HuH-7 (cell line): ENCODE measurements at places on chromosomes 7 and 10.

GRCh38 chr7:100472854-100473499 is 6.0 kb downstream of the TSC22D4 start:
- DNase-seq = no peak

- DNase-seq = no peak
Observed at GRCh38 chr7:41205600-41205999, 497.3 kb downstream of the INHBA start.

DNA sequence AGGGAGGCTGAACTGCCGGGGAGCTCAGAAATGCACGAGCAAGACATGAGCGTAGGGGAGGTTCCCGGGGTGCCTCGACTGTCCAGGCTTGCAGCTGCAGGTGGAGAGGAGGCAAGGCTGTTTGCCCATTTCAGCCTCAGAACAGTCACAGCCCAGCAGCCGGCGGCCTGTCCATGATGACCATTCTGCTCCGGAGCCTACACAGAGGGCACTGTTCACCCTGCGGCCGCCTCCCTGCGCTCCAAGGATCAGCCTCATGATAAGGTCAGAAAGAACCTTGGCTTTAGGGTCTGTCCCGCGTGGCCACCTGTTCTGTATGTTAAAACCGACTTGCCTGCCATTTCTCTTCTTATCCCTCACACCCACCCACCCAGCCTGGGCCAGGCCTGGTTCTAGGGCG is 21.9 kb upstream of the CFAP46 start:
- no peak for DNase-seq

- DNase-seq = no peak
Observed at GRCh38 chr10:12808014-12808613, 193.4 kb downstream of the CCDC3 start.

DNA sequence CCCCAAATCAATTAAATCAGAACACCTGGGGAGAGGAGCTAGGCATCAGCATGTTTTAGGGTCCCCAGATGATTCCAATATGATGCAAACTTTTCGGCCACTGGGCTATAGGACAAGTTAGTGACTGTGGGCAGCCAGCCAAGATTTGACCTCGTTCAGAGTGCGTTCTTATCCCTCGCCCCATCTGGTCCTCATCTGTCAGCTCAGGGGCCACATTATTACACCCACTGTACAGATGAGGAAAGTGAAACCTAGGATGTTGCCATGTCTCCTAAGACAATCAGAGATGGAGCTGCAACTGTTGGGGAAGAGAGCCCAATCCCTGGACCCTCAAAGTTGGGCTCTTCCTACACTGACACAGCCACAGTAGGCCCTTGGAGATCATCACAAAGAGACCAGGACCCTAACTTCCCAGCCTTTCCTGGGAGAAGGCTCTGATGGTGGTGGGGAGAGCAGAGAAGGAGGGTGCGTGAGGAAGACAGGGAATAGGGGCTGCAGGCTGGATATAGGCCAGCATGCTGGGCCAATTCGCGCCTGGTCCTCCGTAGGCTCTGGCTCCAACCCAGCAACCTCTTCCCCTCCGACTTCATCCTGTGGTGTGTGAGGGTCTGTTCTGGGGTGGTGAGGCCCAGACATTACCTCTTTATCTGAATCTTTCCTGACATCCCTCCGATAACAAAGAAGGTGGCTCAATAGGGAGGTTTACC is 109.4 kb upstream of the ZMIZ1 start:
- no peak for DNase-seq

- no peak for DNase-seq
Observed at GRCh38 chr10:85532773-85533172, 833.8 kb downstream of the GRID1 start.

GRCh38 chr10:132149917-132150316 is 36.8 kb upstream of the DPYSL4 start:
- no peak for DNase-seq

- DNase-seq = no peak
Observed at GRCh38 chr7:84975586-84976185, 211.2 kb downstream of the SEMA3D start.

DNA sequence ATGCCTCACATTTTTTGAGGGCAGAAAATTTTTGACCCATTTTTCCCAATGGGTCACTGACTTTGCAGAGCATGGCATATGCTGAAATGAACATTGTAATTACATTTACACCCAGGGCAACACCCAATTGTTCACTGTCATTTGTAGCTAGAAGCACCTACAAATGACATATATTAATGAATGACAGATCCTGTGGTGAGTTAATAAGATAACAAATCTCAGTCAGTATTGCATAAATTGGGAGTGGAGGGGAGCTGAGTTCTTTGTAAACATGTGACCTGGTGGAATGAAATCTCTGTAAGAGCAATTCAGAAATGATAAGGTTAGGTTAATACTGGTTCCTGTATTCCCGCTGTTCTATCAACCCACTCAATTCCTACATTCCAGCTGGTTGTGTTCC is 255.1 kb upstream of the LRRN3 start:
- DNase-seq = no peak

GRCh38 chr10:31630861-31631567 is 297.6 kb downstream of the ARHGAP12 start:
- DNase-seq = no peak

DNA sequence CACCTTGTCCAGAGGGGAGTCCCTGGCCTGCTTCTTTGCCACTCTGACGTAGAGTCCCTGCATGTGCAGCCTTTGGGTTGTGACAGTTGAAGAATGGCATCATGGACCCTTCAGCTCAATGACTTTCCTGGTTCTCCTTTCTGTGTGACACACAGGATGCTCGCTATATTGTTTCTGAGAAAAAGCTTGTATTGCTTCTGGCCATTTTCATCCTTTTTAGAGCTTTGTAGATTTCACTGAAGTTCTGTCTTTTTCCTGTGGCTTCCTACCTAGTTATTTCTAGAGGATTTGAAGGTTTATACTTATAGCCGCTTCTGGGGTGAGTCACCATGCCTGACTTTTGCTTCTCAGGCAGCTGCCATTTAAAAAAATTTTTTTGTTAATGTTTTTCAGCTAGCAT is 27.0 kb downstream of the SND1 start:
- no peak for DNase-seq

GRCh38 chr10:114173921-114174694 is at the start of gene CCDC186:
Gene CCDC186, minus strand, starts transcription at chr10:114174203. Its CDS starts 10,935 bp downstream, at chr10:114163268.
- peak; percentile 94 for DNase-seq

- no peak for DNase-seq
Observed at GRCh38 chr7:132723506-132724081, 147.3 kb upstream of the PLXNA4 start.

GRCh38 chr7:154647625-154648024 is 355.3 kb downstream of the PAXIP1 start:
- no peak for DNase-seq

GRCh38 chr7:158246960-158247673 is 340.5 kb downstream of the PTPRN2 start:
- DNase-seq = no peak

- no peak for DNase-seq
Observed at GRCh38 chr7:79927116-79927515, 207.5 kb upstream of the GNAI1 start.

DNA sequence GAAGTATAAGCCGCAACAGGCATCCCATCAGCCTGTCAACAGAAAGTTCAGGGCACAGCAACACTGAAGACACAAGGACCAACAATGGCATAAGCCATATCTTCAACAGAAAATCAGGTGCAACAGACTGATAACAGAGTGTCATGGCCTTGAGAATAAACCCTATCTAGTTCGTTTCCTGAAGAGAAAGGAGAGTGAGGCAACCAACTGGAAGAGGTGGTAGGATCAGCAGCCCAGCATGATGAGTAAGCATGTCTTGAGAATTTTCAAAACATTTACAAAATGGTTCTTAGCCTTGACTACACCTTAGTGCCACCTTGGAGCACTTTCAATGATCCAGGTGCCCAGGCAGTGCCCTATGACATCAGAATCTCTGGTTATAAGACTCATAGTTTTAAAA is 290.2 kb upstream of the SEMA3C start:
- DNase-seq = no peak

GRCh38 chr7:120865191-120865981 is 7.4 kb upstream of the TSPAN12 start:
- no peak for DNase-seq

DNA sequence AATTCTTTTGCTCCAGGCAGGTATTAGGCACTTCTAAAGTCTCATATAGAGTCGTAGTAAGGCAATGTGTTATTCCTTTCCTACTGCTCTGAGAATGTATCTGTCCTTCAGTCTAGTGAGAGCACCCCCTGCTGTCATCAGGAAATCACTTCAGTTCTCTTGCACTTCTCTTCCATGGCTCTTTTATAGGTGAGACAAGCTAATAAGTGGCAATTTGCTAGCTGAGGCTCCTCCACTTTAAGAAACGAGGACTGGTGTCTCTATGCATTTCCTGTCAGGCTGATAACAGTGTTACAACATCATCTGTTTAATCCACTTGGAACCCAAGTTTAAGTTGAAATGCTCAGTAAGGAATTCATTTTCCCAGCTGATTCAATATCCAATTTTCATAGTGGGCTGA is 350.6 kb downstream of the TFEC start:
- DNase-seq = peak; percentile 8

GRCh38 chr10:35913628-35914027 is 271.5 kb upstream of the FZD8 start:
- DNase-seq = no peak

GRCh38 chr7:149495785-149496641 is 1.6 kb downstream of the ZNF746 start:
- DNase-seq = no peak

DNA sequence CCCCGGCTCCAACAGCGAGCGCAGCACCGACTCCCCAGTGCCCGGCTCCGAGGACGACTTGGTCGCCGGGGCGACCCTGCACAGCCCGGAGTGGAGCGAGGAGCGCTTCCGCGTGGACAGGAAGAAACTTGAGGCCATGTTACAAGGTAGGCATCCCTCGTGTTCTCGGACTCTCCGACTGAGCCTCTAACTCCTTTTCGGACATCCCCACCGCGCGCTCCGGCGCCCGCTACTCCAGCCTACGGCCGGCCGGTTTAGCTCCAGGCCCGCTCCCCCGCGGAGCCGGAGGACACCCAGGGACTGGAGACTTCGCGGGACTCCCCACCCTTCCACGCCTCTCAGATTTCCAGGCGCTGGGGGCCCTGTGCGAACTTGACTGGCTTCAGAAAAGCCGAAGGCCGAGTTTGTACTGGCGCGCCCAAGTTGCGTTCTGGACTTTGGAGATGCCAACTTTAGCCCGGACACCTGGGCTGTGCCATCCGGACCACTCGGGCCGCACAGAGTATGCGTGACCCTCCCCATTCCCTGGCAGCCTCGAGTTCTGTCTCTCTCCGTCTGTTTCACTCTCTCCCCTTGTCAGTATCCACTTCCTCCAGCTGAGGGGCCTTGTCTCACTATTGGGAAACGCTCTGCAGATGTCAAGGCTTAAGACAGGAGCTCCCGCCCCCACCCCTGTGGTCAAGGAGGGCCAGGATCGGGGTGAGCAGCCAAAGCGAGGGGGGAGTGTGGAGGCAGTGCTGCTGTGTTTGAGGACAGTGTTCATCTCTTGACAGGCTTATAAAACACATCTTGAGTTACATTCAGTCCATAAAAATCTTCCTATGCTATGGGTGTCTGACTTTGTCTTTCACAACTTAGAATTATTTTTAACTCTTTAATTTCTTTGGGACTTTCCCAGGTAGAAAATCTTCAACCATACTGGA is 777 bp downstream of the BICC1 start:
- DNase-seq = peak; percentile 43

DNA sequence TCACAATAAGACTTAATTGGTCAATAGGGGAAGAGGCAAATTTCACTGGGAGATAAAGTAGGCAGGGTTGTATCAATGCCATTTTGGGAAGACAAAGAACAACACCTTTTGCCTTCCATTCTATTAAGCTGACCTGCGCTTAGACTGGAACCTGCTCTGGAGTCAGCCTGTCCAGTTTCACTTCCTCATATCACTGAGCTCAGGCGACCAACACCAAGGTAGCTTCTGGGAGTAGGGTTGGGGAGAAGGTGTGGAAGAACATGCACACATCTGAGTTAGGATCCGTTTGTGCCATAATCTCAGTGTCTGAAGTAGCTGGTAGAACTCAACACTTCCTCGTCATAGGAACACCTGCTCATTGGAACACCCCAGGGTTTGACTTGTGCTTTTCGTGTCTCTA is 527.4 kb upstream of the IGFBP3 start:
- DNase-seq = no peak

DNA sequence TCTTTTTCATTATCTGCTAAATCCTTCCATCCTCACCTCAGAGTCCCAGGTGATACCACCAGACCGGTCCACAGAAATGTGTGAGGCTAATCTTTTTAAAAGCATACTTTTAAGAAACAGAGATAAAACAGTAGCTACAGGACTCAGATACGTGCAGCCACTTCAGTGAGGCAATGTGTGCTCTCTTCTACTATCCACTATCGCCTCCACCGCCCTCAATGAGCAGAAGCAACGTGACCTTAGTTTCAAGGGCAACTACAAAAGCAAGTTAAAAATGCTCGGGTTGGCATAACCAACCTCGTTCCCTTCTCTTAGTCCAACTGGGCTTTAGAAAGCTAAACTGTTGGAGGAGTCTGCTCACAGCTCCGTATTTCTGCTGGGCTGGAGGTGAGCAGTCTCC is 4.2 kb downstream of the FGFR2 start:
- DNase-seq = no peak

- no peak for DNase-seq
Observed at GRCh38 chr10:115909037-115909436, 364.0 kb downstream of the GFRA1 start.

GRCh38 chr7:79272066-79272669 is 181.3 kb downstream of the MAGI2 start:
- peak; percentile 1 for DNase-seq
